ENCODE measurements at places on chromosomes 13 and 19.

- DNase-seq = no peak
These were observed 5.1 kb downstream of the KMT2B start for GRCh38 chr19:35722897-35723296.

DNA sequence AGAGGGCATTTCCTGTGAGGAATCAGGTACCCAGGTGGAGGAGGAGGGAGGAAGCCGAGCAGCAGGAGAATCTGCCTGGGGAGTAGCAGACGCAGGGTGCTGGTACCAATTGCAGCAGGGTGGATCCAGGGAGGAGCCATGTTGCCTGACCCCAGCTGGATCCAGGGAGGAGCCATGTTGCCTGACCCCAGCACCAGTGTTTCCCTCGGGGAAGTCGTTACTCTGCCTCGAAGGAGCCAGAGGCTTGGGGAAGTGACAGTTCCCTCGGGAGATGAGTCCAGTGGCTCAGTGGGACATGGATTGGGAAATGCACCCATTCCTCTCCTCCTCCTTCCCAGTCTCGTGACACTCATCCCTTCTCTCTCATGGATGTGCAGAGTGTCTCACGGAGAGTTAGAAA, 31.5 kb downstream of the LAIR2 start:
- no peak for DNase-seq

GRCh38 chr19:51016798-51017683, 2.5 kb downstream of the KLK10 start:
- no peak for DNase-seq

DNA sequence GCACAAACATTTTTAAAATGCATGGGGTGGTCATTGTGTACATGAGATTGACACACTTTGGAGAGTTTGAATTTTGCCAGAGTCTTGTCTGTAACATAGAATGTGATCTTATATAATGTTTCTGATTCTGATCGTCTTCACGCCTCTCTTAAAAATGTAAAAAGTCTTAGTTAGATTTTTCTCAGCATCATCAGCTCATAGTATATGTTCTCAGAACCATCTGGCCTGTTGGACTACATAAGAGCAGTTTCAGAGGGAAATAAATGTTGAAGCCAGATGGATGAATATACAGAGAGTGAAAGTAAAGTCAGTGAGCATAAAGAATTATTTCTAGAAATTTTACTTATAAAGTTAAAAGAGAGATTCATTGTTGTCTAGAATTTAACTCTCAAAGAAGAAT, 789.9 kb upstream of the MIR17HG start:
- no peak for DNase-seq

DNA sequence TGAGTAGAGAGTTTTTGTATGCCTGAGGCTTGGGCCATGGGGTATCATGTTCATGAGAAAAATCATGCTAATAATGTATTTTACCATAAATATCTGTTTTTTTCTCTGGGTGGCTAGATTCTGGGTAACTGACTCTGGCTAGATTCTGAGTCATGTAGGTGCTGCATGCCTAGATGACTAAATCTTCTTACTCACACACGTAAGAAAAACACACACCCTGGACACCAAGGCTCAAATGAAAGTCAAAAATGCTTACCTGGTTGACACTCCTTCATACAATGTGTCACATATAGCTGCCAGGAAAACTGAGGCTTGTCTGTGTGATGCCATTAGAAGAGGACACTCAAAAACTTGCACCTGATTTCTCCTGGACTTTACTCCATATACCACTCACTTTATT, 597.4 kb upstream of the SLITRK1 start:
- DNase-seq = no peak

GRCh38 chr13:73722120-73722519, 412.1 kb downstream of the KLF12 start:
- no peak for DNase-seq

DNA sequence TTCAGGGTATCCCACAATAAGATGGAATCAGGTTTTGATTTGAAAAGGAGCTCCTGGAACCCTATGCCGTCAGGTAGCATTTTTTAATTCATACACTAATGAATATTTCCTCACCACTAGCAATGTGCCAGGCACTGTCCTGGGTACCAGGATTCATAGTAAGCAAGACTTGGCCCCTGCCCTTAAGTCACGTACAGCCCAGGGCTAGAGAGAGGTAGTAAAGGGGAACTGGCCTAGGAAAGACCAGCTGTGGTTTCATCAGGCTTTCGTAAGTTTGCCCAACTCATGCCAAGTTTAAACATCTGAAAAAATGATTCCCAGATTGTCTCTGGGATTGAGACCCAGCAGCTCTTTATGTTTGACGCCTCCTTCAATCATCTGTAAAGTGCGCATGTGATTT, 45.9 kb upstream of the AMER2 start:
- DNase-seq = no peak

DNA sequence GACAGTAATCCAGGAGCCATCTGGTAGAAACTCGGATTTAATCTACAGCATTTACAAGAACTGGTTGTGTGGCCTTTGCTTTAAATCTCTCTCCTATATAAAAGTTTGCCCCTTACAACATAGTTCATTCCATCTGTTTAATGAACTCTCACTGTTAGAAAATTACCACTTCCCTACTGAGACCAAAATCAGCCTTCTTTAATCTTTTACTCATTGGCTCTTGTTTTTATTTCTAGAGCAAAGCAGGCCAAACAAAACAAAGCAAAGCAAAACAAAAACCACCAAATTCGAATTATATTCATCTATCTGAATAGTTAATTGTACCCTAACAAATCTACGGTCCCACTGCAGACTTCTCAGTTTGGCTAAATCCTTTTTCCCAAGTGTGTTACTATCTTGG, 127.0 kb downstream of the UGGT2 start:
- no peak for DNase-seq

DNA sequence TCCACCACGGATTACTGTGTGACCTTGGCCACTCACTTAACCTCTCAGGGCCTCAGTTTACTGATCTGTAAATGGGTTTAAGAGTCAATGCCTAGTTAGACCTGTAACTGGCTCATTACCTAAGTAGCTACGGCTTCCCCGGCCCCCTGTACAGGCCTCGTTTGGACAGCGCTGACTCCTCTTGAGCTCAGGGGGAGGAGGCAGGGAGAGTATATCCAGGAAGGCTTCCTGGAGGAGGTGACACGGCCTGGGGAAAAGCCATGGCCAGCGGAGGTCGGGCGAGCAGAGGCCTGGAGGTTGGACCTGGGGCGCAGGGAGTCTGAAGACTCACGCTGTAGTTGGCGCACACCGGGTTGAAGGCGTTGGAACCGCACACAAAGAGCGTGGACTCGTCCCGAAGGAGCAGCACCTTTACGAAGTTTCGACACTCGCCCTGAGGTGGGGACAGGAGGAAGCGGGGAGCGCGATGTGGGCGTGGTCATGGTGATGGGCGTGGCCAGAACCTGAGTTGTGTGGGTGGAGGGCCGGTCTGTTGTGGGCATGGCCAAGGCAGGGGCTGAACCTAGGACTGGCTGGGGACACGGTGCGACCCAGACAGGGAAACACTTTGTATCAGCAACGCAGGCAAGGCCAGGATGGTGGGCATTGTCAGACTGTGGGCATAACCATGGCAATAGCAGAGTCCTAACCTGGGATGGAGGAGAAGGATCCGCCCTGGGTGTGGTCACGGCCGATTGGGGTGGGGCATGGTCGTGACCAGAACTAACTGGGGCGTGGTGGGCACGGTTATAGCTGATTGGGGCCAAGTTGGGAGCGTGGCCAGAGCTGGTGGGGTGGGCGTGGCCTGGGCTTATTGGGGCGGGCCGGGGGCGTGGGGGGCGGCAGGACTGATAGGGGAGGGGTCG, 3.6 kb downstream of the SEMA6B start:
- peak; percentile 60 for DNase-seq

- DNase-seq = no peak
These were observed 199.4 kb upstream of the IPO5 start for GRCh38 chr13:97753942-97754670.

DNA sequence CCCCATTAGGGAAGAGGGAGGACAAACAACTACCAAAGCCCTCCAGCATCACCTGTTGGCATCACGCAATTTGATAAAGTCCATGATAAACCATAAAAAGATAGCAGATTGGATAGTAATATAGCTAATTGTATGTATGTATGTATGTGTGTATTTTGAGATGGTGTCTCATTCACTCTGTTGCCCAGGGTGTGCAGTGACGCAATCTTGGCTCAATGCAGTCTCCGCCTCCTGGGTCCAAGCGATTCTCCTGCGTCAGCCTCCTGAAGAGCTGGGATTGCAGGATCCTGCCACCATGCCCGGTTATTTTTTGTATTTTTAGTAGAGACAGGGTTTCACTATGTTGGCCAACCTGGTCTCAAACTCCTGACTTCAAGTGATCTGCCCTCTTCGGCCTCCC, 74.6 kb upstream of the RNF113B start:
- DNase-seq = no peak

DNA sequence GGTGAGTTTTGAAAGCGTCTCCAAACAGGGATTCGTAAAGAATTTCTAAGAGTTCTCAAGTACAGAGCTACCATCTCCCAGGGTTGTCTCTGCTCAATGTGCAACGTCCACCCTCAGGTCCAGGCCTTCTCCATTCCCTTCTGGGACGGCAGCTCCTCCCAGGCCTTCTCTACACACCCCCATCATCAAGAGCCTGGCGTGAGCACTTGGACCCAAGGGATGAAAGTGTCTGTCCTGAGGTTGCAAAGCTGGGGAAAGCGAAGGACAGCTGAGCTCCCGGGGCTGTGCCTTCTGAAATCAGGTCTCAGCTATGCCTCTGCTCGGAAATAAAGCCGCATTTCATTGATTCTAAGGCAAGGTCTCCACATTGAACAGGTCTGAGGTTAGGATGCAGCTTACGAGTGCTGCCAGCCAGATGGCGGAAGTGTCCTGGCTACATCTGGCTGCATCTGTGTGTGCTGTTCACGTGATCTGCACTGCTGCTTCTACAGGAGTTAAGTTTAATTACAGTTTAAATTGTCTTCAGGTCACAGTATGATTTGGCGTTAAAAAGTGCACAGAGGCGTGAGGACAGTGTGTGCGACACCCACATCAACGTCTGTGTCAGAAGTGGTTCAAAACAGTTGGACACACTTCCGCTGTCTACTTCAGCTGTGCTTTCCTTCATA, 27.0 kb upstream of the MIER2 start:
- DNase-seq = no peak
